H9 (cell line): ENCODE measurements at places on chromosomes 11 and 22. TPM values are rescaled to one million over a fixed set of nuclear protein-coding genes. Genes with fewer than 3 reads are reported as not detected.

GRCh38 chr11:61954851-61955421 is 4.8 kb downstream of the BEST1 start:
- DNase-seq: peak; percentile 80

DNA sequence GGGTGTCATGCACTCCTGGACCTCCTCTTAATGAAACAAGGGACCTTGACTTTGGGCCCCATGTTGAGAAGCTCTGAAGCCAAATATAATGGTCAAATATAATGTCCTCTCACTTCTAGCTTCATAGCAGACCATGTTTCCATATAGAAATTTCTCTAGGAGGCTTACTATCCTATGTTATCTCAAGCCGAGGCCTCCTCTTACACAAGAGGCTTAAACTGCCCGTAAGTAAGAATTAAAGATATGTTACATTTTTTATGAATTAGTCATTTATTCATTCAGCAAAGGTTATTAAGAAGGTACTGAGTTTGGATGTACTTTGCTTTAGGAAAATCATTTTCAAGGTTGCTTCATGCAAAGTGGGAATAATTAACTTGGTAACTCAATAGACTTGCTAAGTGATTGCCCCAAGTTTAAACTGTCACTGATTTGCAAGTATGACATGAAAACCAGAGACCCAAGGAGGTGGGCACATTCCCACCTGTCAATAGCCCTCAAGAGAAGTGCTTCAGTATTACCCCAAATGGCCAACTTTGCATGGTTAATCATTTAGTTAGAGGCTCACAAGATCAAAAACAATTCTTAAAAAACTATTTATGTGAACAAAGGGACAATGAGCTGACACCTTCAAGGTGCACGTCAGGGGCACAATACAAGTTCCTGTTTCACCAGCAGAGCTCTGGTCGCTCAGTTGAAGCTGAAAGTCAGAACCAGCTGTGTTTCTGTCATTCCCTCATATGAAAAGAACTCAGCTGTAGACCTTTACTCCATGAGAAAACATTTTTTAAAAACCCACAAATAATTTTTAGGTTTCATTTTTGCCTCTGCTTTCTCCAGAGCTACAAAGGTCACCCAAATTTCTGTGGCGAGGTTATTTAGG is 20.9 kb downstream of the BDNF start:
- DNase-seq: no peak

GRCh38 chr11:1290052-1291040 is 19.1 kb downstream of the TOLLIP start:
- DNase-seq: no peak

DNA sequence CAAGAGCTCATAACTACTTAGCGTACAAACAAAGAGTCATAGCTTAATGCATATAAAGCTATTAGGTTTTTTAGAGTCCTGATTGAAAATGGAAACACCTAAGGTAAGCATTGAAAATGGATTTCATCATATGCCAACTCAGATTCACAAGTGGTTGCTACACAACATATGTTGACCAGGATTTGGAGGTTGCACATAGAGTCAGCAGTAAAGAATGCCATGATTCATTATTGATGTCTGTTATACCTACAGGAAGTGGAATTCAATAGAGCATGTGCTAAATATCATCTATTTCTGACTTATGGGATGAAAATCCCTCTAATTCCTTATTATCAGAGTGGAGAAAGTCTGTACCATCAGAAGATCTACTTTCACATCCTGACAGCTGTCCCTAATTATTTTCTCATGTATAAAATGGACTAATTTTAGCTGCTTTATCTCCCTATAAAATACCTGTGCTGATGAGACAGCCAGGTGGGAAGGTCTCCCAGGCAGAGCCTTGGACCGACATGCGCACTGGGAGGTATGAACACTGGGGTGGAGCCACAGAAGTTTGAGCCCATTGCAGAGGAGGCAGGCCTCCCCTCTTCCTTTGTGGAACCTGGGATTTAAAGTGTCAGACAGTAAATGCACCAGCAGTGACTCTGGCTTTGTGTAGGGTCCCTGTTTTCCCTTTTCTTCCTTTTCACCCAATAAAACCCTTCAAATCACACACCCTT is 204.2 kb downstream of the AASDHPPT start:
- DNase-seq: no peak

The XKR3 gene
- 0.22 TPM in 1 of 2 replicates, not detected in the other for total RNA-seq

DNA sequence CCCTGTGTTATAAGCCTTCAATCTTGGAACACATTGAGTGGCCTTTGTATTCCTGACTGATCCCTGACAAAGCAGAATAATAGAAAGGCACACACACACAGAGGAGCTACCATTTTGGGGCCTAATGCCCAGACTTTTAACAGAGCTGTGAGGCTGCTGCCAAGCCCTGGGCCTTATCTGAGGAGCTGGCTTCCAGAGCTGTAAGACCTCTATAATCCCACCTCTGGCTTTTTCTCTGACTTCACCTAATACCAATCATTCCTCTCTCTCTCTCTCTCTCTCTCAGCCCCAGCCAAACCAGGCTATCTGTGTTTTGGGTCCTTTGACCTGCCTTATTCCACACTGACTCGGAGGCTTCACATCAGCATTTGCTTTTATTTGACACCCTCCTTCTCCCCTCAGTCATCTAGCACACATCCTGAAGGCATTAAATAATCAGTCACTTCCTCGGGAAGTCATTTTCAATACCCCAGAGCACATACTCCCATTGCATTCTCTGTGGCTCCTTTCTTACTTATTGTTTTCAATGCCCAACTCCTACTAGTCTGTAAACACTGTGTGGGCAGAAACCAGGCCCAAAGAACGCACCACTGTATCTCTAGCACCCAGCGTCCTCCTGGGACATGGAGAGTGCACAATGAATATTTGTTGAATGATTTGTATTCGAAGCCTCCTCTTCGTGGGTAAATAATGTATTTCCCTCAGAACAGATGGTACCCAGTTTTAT is 21.2 kb upstream of the TRIM44 start:
- DNase-seq: no peak

The OR4D5 gene
- total RNA-seq: not detected in 2 replicates

The GRIK4 gene
- total RNA-seq: 2.2 and 2.3 TPM in 2 replicates

The WBP2NL gene
- 0.22 TPM in 1 of 2 replicates, not detected in the other for total RNA-seq

DNA sequence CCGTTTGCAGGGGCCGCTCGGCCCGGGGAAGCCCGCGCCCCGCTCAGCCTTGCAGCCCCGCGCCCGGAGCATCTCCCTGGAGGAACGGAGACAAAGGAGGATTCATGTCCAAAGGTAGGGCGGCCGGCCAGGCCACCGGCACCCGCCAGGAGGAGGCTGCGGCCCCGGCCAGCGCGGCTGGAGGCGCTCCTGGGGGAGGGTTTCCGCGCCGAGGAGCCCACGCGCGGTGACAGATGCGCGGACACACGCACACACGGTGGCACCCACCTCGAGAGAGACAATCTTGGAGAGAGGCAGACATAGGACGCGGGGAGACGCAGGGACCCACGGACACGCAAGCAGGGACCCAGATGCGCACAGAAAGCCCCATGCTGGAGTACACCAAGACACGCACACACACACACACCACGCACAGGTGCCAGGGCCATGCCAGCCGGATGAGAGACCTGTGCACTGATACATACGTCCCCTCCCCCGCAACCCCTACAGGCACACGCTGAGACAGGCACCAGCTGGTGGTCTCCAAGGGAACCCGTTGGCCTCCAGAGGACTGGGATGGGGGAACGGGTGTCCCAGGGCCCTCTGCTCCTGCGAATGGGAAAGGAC is 7.8 kb downstream of the SEPTIN3 start:
- no peak for DNase-seq

The GAB4 gene
- total RNA-seq: not detected in 2 replicates

DNA sequence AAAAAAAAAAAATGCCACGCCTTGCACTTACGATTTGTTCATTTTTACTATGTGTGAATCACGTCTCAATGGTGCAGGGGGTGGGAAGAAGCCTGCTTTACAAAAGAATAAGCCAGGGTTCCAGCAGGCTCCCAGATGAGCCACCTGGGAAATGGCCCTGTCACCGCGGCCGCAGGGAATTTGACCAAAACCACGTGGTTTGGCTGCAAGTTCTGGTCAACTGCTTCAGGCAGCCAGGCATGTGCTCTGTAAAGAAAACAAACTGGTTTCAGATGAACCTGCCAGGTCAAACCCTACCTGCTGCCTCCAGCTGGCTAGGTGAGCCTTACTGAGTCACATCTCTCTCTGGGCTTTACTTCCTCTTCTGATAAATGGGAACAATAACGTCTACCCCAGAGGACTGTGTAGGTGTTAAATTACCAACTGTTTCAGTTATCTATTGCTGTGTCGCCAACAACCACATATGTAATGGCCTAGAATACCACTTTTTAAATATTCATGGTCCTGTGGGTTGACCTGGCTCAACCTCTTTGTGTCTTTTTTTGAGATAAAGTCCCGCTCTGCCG is 30.5 kb upstream of the GCAT start:
- DNase-seq: no peak

- no peak for DNase-seq
These were observed 29.4 kb downstream of the APOL1 start for GRCh38 chr22:36282328-36282831.

The CSNK2A3 gene
- total RNA-seq: 1.7 TPM in 2 replicates

GRCh38 chr22:49657275-49657973 is 170.2 kb downstream of the BRD1 start:
- no peak for DNase-seq

- DNase-seq: no peak
These were observed 27.8 kb upstream of the MYH9 start for GRCh38 chr22:36415415-36416168.

- DNase-seq: no peak
These were observed 53.3 kb downstream of the IGLL1 start for GRCh38 chr22:23526596-23527316.

DNA sequence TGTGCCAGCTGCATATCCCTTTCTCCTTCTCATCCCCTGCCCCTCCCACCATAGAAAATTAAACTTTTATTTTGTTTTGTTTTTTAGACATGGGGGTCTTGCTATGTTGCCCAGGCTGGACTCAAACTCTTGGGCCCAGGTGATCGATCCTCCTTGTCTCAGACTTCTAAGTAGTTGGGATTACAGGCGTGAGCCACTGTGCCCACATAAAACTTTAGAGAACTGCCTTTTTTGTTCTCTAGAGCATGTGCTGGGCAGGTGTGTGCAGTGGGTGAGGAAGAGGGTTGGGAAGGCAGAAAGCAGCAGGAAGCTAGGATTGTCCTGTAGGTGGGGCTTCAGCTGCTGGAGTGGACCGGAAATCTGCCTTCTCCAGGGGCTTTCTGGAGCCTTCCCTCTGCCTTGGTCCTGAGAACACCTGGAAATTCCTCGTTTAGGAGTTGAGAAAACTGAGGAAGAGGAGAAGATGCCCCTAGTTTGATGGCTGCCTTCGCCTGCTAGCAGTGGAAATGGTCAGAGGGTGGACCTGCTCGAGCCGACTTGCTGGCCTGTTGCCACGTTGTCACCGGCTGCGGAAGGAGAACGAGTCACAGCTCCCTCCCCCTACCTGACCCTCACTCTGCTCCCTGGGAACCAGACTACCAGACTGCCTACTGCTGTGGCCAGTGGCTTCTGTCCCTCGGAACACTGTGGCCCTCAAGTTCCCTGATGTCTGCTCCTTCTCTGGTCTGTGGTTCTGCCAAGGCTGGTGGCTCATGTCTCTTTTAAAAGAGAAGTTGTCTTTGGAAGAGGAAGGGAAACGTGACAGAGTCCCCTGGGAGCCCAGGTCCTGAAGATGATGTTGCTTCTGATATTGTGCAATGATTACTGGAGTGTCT is 4.0 kb downstream of the ST14 start:
- DNase-seq: no peak

DNA sequence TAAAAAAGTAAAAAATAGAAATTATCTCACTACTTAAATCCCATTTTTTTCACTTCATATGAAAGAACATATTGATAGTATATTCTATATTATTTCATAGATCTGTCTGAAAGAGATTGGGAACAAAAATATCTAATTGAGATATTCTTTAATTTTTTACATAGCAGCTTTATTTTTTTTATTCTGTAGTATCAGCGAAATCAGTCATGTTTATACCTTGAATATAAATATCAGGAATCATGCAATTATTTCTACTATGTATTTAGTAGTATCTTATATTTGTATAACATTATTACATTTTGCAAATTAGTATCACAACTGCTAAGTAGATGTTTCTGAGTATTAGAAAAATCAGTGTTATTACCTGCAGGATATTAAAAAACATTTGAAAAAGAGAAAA is 20.4 kb downstream of the C11orf54 start:
- DNase-seq: no peak

DNA sequence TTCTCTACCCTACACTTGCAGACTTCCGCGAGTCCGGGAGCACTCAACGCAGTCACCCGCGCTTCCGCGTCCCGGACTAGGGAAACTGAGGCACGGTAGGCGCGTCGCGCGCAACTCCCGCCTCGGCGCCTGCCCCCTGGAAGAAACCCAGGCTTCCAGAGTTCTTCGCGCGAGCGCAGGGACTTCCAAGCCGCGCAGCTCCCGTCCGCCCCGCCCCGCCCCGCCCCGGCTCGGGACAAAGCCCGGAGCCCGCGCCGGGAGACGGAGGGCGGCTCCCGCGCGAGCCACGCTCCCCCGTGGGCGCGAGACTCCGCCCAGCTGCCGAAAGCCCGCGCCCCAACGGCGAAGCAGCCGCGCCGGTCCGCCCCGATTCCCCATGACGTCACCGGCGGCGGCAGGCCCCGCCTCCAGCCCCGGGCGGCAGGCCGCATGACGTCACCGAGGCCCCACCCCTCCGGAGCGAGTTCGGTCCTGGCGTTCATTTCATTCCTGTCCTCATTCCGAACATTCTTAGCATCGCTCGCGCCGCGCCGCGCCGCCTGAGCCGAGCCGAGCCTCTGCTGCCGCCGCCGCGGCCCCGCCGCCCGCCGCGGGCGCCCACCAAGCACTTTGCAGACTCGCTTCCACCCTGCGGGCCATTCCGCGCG is at the start of gene TEAD1:
TEAD1 (plus strand) TSS at position 498 of the 647 bp plus-strand sequence.
- peak; percentile 95 for DNase-seq

DNA sequence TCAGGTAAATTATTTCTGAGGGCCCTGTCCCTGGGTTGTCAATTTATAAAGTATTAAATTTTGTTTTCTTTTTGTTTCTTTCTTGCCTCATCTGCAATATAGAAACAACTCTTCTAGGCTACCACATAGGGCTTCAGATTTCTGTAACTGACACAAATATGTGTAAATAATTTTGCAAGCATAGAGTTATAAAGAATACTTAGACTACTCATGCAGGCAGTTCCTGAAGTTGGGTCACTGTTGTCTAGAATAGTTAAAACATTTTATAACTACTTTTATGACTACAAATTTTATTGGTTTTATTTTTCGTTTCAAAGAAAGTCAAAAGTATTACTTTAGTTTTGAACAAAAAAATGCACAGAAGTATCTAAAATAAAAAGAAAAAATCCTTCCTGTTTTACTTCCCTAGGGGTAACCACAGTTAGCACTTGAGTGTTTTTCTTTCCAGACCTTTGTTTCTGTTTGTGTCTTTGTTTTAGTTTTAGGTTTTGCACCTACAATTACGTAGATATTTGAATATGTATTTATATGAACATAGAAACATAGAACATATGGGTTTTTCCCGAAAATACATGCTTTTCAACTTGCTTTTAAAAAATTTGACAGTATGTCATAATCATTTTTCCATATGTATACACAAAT is 12.4 kb upstream of the TMEM123 start:
- no peak for DNase-seq

The ATL3 gene
- 24.0 and 25.4 TPM in 2 replicates for total RNA-seq

The GSTT2B gene
- total RNA-seq: 4.5 and 4.7 TPM in 2 replicates

DNA sequence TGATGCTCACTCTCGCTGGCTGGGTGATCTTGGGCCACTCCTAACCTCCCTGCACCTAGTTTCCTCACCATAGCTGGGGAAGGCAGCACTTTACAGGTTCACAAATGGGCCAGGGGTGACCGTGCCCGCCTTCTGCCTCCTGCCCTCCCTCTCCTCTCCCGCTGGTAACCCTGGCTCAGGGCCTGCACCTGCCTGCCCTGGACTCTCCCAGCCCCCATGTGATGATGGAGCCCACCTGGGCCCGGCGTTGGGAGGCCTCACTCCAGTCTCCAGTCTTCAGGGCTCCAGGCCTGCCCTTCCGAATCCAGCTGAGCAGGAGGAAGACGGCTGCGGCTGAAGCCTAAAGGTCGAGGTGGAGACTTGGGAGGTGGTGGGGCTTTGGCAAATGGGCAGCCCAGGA is 152.9 kb downstream of the CACNA1I start:
- no peak for DNase-seq
